ENCODE measurements at places on chromosomes 7 and 10. TPM values are rescaled to one million over a fixed set of nuclear protein-coding genes. Genes with fewer than 3 reads are reported as not detected.

GRCh38 chr10:46080886-46081285 is 34.8 kb upstream of the MSMB start:
- no peaks in the 10 kb centered on the region for H3K27me3 ChIP-seq
- peaks cover 7% of the 10 kb centered on the region for H3K4me1 ChIP-seq
- no peak overlapping the region for H3K4me3 ChIP-seq
- H3K27ac ChIP-seq, result no peak overlapping the region

Gene GRM8
- polyA plus RNA-seq, result not detected

DNA sequence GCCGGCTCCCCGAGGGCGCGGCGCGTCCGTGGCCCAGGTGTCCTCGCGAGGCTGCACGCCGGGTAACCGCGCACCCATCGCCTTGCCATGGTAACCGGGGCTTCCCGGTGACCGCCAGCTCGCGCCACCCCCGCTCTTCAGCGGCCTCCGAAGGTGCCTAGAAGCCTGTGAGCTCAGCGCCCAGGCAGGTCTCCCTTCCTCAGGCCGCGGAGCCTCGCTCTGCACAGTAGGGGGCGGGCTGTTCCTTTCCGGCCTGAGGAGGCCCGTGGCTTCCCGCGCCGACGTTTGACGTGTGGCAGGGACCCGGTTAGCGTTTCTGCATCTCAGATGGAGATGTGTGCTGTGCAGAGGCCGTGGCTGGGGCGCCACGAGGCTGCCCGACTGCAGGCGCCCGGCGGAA is 117.1 kb downstream of the DYNC2I1 start:
- peaks cover 11% of the 10 kb centered on the region for H3K4me1 ChIP-seq
- peak; percentile 3 for DNase-seq
- no peak overlapping the region for H3K4me3 ChIP-seq
- H3K27ac ChIP-seq, result no peak overlapping the region
- peaks cover 5% of the 10 kb centered on the region for H3K27me3 ChIP-seq

Gene FOXI2
- polyA plus RNA-seq, result not detected

Gene CFAP69
- polyA plus RNA-seq, result not detected

DNA sequence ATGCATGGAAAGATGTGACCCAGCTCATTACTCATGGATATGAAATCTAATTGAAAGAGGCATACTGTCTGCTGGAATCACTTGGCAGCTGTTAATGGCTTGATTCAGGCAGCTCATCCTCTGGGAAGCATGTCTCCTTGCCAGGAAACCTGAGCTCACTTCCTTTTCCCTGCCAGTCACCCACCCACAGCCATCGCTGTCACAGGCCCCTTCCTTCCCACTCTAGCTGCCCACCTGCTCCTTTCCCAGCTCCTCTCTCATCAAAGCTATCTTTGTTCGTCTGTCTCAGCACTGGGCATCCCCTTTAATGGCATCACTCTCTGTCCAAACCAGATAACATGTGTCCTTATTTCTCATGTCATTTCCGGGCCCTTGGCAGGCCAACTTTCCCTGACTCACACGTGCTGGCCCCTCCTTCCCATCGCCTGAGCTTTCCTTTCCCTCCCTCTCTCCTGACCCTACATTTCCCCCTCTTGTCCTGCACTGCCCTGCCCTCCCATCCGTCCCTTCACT is 721.9 kb downstream of the TNS3 start:
- no peaks in the 10 kb centered on the region for H3K36me3 ChIP-seq
- H3K27me3 ChIP-seq, result peaks cover 25% of the 10 kb centered on the region
- no peak for DNase-seq
- no peak overlapping the region for H3K27ac ChIP-seq

GRCh38 chr7:33591490-33591889 is 313.8 kb upstream of the BMPER start:
- no peaks in the 10 kb centered on the region for H3K27me3 ChIP-seq
- peaks cover 5% of the 10 kb centered on the region for H3K4me1 ChIP-seq
- H3K36me3 ChIP-seq, result peaks cover 6% of the 10 kb centered on the region
- DNase-seq, result no peak
- H3K4me3 ChIP-seq, result no peak overlapping the region

Gene RET
- polyA plus RNA-seq, result not detected

DNA sequence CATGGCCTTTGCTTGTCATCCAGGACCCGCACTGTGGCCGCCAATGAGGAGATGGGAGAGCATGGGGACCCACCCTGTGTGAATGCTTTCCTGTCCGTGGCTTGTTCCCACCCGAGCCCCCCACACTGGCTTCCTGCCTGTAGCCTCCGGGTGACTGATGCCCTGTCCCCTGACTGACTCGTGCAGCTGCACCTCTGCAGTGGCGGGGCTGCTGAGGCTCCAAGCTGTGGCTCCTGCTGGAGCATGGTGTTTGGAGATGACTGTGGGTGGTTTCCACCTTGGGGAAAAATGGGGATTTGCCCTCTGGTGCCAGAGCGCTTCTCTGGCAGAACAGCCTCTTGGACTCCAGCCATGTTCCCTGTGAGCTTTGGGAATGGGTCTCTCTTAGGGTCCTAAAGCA is 2.1 kb downstream of the CAMK1D start:
- H3K27me3 ChIP-seq, result no peaks in the 10 kb centered on the region
- no peak for DNase-seq
- no peaks in the 10 kb centered on the region for H3K36me3 ChIP-seq
- peak overlapping the region; percentile 66 for H3K27ac ChIP-seq
- peaks cover 81% of the 10 kb centered on the region for H3K4me1 ChIP-seq

DNA sequence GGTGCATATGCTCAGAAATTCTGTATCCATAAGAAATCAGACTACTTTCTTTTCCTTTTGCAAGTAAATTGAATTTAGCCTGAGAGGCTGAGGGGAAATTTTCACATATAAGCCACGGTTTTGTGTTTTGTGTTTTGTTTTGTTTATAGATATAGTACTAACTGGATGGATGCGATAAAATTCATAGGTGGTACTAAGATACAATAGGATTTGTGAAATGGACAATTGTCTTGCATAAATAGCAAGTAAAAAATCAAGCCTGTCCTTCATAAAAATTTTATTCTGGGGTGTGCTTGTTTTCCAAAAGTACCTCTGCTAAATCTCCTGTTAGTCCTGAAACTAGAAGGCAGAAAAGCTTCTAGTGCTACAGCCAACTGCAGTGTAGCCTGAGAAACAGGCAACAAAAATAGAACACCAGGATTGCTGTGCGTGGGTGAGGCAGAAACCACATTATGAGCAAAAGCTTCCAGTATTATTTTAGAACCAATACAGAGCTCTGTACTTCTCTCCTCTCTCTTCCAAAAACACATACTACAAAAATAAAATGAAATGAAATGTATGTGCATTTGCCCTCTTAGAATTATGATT is 634 bp upstream of the HDAC9 start:
- DNase-seq, result no peak
- peaks cover 43% of the 10 kb centered on the region for H3K4me1 ChIP-seq
- H3K27ac ChIP-seq, result peak overlapping the region; percentile 92
- H3K36me3 ChIP-seq, result no peaks in the 10 kb centered on the region
- H3K27me3 ChIP-seq, result no peaks in the 10 kb centered on the region

GRCh38 chr7:136009488-136010079 is 32.4 kb upstream of the MTPN start:
- H3K27ac ChIP-seq, result no peak overlapping the region
- H3K36me3 ChIP-seq, result no peaks in the 10 kb centered on the region
- H3K4me1 ChIP-seq, result peaks cover 4% of the 10 kb centered on the region
- no peak overlapping the region for H3K4me3 ChIP-seq
- peaks cover 15% of the 10 kb centered on the region for H3K27me3 ChIP-seq

GRCh38 chr10:52446391-52446790 is 132.3 kb downstream of the DKK1 start:
- no peak overlapping the region for H3K4me3 ChIP-seq
- H3K4me1 ChIP-seq, result no peaks in the 10 kb centered on the region
- DNase-seq, result no peak
- no peaks in the 10 kb centered on the region for H3K36me3 ChIP-seq

Gene REPIN1
- 53.5 TPM for polyA plus RNA-seq

Gene SH2B2
- polyA plus RNA-seq, result 15.8 TPM

- DNase-seq, result no peak
- H3K27me3 ChIP-seq, result peaks cover 4% of the 10 kb centered on the region
- H3K36me3 ChIP-seq, result no peaks in the 10 kb centered on the region
- H3K4me3 ChIP-seq, result no peak overlapping the region
Measured at GRCh38 chr7:157474685-157475084, 137.9 kb downstream of the DNAJB6 start.

DNA sequence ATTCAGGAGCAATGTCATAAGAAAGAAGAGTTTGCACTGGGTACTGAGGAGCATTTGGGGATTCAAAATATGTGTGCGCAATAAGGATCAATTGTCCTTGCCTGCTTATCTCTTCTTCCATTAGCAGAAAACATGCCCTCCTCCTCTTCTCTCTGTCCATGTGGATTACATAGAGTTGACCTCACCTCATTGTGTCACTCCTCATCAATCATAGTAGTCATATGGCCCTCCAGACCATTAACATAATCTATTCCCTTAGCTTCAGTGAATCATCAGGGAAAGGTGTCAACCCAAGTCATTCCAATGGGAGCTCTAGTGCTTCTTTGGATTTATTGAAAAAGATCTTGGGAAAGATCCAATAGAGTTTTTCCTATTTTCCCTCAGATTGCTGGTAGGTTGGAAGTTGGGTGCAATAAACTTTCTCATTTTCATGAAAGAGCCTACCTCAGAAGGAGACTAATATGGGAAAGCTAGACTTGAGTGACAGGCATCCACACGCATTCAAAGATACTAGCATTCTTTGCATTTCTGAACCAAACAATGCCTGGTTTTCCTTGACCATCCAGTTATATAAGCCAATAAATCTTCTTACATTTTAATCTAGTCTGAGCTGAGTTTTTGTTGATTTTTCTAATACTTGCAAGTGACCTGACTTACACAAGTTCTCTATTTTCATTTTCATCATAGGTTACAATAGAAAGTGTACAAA is 71.5 kb upstream of the FAM13C start:
- no peaks in the 10 kb centered on the region for H3K36me3 ChIP-seq
- H3K4me3 ChIP-seq, result no peak overlapping the region
- no peaks in the 10 kb centered on the region for H3K4me1 ChIP-seq
- no peak for DNase-seq

Gene GPER1
- not detected for polyA plus RNA-seq

DNA sequence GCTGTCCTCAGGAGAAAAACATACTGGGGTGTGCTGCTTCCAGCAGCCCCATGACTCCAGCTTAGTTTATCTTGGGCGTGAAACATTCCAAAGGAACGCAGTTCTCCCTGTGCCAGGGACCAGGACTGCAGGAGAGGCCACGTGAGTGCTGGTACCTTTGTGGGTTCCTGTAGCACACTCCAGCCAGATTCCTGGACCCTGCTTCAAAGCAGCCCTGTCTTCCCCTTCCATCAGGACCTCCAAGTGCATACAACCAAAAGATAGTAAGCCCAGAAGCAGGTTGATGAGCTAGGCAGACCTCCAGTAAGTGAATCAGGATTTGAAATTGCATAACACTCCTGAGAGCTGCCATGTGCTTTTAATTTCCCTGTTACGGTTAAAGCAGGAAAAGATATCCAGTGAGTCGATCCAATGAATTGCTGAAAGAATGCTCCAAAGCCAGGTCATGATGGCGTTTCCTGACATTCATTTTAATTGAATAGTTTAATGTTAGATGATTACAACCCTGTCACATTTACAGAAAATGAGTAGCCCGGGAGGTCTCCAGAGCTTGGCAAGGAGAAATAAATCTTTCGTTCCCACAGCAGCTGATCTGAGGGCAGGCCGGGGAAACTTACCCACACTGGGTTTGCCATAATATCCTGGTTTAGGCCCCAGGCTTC is 38.9 kb upstream of the CPXM2 start:
- H3K27ac ChIP-seq, result no peak overlapping the region
- peak overlapping the region; percentile 32 for H3K4me3 ChIP-seq
- no peak for DNase-seq

DNA sequence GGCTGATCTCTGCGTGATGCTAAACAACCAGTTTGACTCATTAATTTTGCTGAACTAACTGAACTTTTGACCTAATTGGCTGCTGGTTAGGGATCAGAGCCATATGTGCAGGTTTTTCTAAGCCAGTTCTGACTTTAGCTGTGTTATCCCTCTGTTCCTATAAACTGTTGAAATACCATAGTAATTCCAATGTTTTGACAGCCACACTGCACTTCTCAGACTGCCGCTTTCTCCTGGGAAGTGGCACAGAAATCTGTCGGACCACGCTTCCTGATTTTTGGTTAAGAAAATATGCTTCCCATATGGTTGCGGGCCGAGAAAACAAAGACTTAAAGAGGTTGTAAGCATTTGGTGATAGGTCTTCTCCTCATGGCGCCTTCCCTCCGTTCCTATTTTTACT is 42.3 kb downstream of the TBXAS1 start:
- H3K27ac ChIP-seq, result no peak overlapping the region
- H3K36me3 ChIP-seq, result no peaks in the 10 kb centered on the region
- no peaks in the 10 kb centered on the region for H3K27me3 ChIP-seq
- no peak for DNase-seq

- peak overlapping the region; percentile 85 for H3K27ac ChIP-seq
- peaks cover 30% of the 10 kb centered on the region for H3K4me1 ChIP-seq
- DNase-seq, result no peak
- H3K27me3 ChIP-seq, result peaks cover 6% of the 10 kb centered on the region
- H3K36me3 ChIP-seq, result peaks cover 3% of the 10 kb centered on the region
- H3K4me3 ChIP-seq, result peak overlapping the region; percentile 92
Measured at GRCh38 chr10:86520871-86521677, 518 bp downstream of the WAPL start.

Gene FAM25G
- not detected for polyA plus RNA-seq

GRCh38 chr7:19376538-19376937 is 231.3 kb upstream of the FERD3L start:
- H3K27ac ChIP-seq, result no peak overlapping the region
- no peaks in the 10 kb centered on the region for H3K4me1 ChIP-seq
- no peak overlapping the region for H3K4me3 ChIP-seq
- no peaks in the 10 kb centered on the region for H3K36me3 ChIP-seq
- no peaks in the 10 kb centered on the region for H3K27me3 ChIP-seq

DNA sequence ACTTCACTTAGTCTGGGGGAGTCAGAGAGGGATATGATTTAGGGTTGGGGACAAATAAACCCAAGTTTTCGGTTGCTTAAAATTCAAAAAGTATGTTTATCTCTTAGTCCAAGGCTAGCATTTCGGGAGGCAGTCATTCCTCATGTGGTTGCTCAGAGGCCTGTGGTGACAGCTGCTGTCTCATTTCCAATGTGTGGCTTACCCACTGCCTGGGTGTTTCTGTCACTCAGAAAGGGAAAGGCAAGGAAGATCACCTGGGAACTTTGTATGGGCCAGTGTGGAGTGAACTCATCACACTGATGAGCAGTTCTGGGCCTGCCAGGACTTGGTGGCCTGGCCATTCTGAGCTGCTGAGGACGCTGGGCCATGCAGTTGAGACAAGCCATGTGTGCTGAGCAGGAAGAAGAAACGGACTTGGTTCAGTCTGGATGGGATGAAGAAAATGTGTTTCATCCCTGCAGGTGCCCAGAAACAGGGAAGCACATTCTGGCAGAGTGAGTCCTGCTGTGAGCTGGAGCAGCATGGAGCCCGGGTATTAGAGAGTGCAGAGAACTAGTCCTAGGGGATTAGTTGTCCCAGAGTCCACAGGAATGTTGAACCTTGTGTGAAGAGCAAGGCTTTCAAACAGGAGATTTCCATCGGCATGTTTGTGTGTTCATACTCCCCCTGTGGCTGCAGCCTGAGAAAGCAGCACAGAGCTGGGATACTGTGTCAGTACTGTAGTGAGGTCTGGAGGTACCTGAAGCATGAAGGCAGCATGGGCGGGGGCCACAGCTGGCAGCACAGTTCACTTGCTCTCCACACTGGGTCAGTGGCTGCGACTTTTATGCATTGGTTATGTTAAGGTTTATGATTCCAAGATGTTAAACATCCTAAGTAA is 211.1 kb upstream of the IGFBP3 start:
- H3K4me3 ChIP-seq, result no peak overlapping the region
- H3K36me3 ChIP-seq, result no peaks in the 10 kb centered on the region
- peaks cover 8% of the 10 kb centered on the region for H3K27me3 ChIP-seq
- no peak overlapping the region for H3K27ac ChIP-seq

- peak overlapping the region; percentile 84 for H3K27ac ChIP-seq
- H3K36me3 ChIP-seq, result no peaks in the 10 kb centered on the region
- no peak for DNase-seq
Measured at GRCh38 chr7:20220293-20220761, 3.1 kb upstream of the MACC1 start.
